Type B pancreatic cell (in vitro differentiated cells): ENCODE measurements at places on chromosomes 6 and 20.

- DNase-seq: no peak
Measured at GRCh38 chr6:113779656-113780055, 77.5 kb upstream of the MARCKS start.

GRCh38 chr20:17500271-17500670 is 30.9 kb downstream of the BFSP1 start:
- peak; percentile 42 for DNase-seq

DNA sequence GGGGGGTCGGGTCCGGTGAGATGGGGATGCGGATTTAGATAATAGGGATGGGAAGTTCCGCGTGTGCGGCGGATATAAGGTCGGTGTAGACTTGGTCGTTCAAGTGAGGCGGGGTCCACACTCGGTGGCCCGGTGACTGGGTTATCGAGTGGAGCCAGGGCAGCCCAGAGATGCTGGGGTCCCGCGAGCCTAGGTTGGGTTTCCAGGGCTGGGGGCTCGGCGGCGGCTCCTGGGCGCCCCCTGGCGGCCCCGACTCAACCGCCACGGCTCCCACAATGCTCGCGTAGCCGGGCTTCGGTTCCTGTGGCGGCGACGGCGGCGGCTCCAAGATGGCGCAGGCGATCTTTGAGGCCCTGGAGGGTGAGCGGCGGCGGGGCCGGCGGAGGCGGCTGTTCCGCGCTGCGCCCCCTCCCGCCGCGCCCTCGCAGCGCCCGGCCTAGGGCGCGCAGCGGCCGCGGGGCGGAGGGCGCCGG is at the start of gene ZNF341:
TSS of gene ZNF341 (plus strand) at position 304 of the 473 bp plus-strand sequence. CDS start at position 330, 26 bp downstream.
- DNase-seq: peak; percentile 99

GRCh38 chr6:143961886-143962878 is 45.9 kb downstream of the PLAGL1 start:
- no peak for DNase-seq

DNA sequence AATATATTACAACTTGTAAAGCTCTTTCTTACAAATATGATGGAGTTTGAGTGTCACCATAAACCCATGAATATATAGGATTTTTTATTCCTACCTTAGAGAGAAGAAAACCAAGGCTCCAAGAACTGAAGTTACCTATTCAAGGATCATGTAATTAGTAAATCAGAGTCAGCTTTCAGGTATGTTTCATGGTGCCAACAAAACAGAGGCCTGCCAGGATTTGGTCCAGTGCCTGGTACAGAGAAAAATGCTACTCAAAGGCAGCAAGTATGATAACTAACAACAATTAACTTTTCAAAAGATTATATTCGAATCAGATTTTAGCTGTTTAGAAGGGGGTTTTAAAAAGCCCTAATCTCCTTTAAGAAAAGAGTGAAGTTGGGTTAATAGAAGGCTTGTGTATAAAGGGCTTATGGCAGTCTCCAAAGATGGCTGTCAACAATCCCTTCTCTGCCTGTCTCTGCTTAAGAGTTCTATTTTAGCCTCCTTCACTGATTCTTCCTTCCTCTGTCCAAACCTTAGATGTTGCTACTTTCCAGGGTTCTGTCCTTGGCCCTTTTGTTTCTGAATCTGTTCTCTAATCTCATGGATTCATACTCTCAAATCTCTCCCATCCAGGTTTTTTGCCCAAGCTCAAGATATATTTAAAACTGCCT is 7.8 kb downstream of the MAP3K7 start:
- DNase-seq: no peak

DNA sequence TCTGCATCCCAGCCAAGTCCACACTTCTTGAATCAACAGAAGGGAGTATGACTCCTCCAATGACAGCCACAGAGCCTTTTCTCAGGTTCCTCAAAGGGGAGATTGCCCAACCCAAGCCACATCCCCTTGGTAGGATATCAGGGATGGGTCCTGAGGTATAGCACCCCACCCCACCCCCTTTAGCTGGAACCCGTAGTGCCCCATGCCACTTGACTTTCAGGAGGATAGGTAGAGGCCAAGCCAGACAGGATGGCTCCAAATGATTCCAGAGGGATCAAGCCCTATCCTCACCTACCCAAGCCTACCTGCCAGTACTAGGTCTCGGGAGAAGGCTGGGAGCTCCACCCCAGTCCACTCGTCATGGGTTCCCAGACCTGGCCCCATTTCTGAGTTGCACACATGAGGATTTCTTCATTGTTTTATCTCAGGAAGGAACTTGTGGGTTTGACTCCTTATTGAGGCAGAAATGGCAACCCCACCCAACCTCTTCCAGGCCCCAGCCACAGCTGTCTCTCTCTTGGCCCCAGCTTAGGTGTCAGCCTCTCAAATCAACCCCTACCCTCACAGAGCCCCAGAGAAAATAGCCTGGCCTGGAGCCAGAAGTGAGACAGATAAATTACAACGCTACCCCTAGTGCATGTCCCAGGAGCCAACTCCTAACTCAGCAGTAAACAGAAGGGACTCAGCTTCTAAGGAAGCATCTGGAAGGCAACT is 3.6 kb downstream of the CCND3 start:
- DNase-seq: no peak

DNA sequence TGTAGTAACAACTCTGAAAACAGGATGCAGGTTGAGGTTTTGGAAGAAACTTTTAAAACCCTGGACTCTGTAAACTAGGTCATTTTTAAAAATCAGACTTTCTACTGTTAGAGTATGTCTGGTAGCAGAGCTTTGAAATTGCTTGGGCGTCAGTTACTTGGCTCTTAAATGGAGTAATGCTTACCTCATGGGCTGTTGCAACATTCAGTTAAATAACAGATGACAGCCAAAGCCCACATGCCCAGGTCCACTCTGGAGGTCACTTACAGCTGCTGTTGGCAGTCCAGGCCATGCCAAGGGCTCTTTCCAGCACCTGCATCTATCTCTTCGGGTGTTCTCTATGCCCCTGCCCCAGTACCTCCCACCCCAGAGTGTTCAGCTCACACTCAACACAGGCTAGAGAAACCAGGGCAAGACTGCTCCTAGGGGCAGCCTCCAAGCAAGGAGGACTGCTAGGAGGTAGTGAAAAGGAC is 96.4 kb downstream of the BANF2 start:
- no peak for DNase-seq

- peak; percentile 43 for DNase-seq
Measured at GRCh38 chr6:170033666-170034065, 257.2 kb downstream of the DLL1 start.

DNA sequence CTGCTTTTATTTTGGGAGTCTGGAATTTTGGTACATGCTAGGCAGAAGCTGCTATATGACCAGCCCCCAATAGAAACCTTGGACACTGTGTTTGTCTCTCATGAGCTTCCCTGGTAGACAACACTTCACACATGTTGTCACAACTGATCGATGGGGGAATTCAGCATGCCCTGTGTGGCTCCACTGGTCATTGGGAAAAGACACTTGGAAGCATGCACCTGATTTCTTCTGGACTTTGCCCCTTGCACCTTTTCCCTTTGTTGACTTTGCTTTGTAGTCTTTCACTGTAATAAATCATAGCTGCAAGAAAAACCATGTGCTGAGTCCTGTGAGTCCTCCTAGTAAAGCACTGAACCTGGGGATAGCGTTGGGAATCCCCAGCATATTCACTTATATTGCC is 7.9 kb upstream of the WFDC10A start:
- DNase-seq: no peak

DNA sequence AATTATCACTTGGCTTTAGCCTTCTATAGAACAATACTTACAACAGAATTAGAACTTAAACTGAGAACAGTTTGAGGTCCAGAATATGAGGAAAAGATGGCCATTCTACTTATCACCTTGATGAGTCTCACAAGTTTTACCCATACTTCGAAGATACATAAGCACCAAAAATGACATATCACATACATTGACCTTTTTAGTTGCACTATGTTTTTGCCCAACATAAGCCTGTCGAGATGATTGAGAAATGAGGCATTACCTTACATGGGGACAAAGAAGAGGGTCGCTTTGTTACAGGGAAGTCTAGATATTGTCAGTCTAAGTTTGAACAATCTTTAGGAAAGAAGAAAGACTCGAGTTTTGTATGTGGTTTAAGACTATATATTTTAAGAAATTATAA is 48.4 kb upstream of the MEI4 start:
- no peak for DNase-seq

GRCh38 chr20:25521382-25521781 is 63.9 kb downstream of the NINL start:
- no peak for DNase-seq
